ENCODE measurements at places on chromosomes 6 and 20.

DNA sequence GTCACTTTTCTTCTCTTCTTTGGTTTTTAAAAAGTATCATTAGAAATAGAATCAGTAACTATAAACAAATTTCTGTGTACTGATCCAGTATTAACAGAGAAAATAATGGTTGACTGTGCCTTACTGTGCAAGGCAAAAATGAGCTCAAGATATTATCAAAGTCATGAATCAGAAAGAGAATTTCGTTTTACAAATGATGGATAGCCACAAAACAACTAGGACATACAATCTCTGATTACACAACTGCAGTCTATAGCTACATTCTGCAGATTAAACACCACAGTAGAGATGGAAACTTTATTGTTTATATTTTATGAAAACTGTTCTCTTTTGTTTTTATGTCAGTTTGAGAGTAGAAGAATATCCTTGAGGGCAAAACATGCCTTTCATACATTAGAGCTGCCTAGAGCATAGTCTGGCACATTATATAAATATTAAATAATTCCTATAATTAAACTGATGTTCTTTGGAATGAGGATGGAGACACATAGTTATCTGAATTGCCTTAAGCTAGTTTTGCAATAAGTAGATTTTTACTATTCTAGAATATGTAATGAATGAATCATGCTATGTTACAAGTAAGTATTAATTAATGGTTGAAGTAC, 333.1 kb downstream of the LAMA2 start:
- no peak for DNase-seq

- no peak for DNase-seq
Measured at GRCh38 chr20:57904314-57905105, 194.7 kb upstream of the PMEPA1 start.

- no peak for DNase-seq
Measured at GRCh38 chr6:11172501-11173327, 59.8 kb downstream of the NEDD9 start.

- DNase-seq: no peak
Measured at GRCh38 chr6:163183806-163184205, 230.7 kb upstream of the QKI start.

Measured in pulmonary artery endothelial cell (primary cell).